ENCODE measurements at places on chromosomes 16 and 17. TPM values are rescaled to one million over a fixed set of nuclear protein-coding genes. Genes with fewer than 3 reads are reported as not detected.

DNA sequence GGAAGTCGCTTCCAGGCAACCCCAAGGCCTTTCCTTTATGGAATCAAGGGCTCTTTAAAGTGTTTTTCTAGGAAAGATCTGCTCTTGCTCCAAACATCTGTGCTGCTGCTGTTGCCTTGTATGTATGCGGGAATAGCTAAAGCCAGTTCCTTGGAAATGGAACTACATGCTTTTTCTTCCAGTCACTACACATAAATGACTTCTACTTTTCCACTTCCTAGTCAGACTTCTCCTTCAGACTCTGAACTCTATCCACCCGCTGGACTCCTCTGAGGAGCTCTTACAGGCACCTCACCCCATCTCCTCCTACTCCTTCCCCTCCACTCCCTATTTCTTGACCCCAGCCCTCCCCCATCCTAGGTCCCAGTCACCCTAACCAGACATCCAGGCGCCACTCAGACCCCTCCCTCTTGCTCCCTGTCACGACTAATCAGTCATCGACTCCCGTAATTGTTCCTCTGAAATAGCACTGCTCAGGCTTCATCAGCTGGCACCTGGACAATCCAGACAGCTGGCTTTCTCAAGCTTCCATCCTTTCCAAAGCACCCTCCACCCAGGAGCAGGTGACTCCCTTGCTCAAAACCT is 15.0 kb upstream of the PEMT start:
- DNase-seq: no peak

- DNase-seq: no peak
These were observed 21.6 kb upstream of the ATP2A3 start for GRCh38 chr17:3985846-3986245.

- peak; percentile 93 for DNase-seq
These were observed 2.5 kb upstream of the GSE1 start for GRCh38 chr16:85610446-85611193.

- DNase-seq: no peak
These were observed 1472.4 kb upstream of the GOT2 start for GRCh38 chr16:60206516-60206915.

- DNase-seq: no peak
These were observed 5.0 kb upstream of the ADGRG1 start for GRCh38 chr16:57623251-57624043.

DNA sequence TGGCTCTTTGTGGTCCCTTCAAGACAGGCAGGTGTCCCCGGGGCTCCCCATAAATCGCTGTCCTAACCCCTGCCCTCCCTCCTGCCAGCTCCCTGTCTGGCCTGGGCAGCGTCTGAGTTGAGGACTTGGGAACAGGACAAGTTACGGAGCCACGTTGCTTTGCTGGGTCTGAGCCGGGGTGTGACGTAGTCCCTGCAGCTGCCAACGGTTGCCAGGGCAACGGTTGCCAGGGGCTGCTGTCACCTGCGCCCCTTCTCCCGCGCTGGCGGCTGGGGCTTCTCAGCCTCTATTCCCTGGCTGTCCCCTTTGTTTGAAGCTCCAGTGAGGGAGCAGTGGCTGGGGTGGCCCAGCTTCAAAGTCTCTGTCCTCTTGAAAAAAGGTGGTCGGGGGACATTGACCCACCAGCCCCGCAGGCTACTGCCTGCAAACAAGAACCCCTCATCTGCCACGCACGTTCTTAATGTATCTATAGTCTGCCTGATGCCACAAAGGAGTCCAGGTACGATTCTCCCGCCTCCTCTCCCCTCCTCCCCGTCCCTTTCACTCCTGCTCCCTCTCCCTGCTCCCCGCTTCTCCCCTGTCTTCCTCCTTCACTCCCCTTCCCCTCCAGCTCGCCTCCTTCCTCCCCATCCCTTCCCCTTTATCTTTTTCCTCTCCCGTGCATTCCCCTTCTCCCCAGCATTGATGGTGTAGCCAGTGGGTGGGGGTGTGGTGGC is 10.9 kb downstream of the ADGRG1 start:
- DNase-seq: no peak

DNA sequence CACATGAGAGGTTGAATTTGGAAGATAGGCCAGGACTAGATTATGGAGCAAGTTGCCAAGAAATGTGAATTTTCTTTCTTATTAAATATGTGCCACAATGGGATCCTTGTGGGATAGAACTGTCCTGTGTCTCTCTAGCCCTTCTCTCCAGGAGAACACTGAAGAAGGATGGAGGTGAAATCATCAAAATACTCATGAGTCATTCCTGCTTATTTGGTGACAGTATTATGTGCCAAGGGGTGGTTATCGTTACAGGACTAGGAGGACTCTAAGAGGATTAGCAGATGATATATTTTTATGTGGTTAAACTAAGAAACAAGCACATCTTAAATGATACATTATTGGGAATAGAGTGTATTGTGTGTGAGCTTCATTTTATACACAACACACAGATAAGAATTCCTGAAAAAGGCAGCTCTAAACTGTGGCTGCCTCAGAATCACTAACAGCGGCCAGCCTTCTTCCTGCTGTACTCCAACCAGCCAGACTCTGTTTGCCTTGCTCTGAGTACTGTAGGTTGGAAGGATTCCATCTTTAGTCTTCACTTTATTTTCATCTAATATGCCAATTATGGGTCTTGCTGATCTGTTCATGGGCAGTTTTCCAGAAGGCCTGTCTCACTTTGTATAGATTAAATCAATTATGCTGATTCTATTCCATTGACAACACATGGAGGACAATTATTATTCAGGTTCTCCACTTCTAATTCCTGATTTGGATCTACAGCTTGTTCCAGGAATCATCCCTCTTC is 325.8 kb downstream of the ABCC12 start:
- no peak for DNase-seq

DNA sequence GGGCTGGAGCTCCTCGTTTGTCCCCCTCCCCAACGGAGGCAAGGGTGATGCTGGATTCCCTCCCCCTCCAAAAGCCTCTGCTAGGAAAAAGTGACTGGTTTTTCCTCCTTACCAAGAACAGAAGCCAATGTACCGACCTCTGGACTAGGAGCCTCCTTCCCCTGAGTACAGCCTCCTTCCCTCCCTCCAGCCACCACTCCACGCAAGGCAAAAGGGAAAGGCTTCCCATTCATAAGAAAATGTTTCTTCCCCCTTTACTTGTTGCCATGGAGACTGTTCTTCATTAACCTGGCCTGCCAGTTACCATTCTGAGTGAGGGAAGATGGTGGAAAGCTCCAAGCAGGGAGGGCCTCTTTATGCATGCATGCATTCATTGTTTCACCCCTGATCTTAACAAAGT is 4.3 kb upstream of the PIMREG start:
- no peak for DNase-seq

- DNase-seq: no peak
These were observed 566.4 kb upstream of the CDH11 start for GRCh38 chr16:65688301-65688700.

DNA sequence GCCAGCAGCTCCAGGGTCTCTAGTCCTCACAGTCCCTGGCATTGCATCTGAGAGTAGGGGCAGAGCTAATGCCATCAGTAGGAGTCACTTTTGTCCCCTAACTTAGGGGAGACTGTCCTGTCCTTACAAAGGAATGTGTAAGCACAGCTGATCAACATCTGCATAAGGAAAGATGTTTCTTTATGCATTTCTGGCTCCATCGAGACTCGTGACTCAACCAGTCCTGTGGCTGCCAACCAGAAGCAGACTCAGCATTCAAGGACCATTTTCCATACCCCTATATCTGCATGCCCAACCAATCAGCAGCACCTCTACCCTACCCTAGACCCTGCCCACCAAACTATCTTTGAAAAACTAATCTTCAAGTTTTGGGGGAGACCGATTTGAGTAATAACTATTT is 8.2 kb upstream of the MPP2 start:
- DNase-seq: no peak

DNA sequence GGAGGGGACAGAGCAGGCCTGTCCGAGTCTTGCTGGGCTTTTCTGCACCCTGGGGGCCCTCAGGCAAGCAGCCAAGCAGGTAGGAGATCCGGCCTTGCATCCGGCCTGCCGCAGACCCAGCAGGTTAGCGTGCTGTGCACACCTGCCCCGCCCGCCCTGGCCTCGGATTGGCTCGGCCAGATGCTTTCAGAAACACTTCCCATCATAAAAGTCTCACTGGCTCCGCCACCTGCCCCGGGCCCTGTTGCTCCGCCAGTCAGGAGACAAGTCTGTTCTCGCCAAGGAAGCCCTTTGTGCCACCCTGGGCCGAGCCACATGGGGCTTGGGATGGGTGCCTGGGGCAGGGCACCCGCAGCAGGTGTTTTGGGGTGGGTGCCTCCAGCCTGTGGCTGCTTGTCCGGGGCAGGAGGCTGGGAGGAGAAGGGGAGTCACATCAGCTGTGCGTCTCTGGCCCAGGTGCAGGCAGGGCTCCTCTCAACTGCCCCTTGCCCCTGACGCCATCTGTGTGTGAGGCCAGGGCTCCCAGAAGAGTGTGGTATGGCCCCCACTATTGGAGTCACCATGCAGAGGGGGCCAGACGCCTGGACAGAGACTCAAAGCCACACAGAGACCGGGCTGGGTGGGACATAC is 228.2 kb upstream of the GSE1 start:
- no peak for DNase-seq

- peak; percentile 31 for DNase-seq
These were observed 7.7 kb downstream of the SCGB1C2 start for GRCh38 chr17:144936-145670.

DNA sequence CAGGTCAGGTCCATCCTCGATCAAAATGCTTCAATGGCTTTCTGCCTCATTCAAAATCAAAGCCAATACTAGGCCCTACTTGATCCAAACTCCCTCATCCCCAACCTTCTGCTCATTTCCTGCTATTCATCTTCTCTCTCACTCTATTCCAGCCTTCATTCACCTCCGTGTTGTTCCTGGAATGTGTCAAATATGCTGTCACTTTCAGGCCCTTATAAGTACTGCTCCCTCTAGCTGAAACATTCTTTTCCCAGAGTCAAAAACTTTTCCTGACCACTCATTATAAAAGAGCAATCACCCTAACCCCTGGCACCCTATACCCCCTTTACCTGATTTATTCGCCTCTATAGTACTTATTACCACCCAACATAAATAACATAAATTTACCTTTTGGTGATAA is 303.7 kb upstream of the PMFBP1 start:
- no peak for DNase-seq

- DNase-seq: no peak
These were observed 1.7 kb downstream of the TSPAN10 start for GRCh38 chr17:81638683-81639082.

- DNase-seq: no peak
These were observed 183.6 kb upstream of the CDH11 start for GRCh38 chr16:65305266-65305959.

The SSTR5 gene
- not detected for total RNA-seq

The CBFA2T3 gene
- not detected for total RNA-seq

The PIPOX gene
- total RNA-seq: 1.6 TPM

The SLC38A8 gene
- total RNA-seq: not detected

The PRCD gene
- not detected for total RNA-seq

The ATXN2L gene
- total RNA-seq: 295 TPM
